ENCODE measurements at places on chromosomes 7 and 10.

GRCh38 chr7:101562531-101563197 is 66.4 kb downstream of the MYL10 start:
- no peak for DNase-seq

DNA sequence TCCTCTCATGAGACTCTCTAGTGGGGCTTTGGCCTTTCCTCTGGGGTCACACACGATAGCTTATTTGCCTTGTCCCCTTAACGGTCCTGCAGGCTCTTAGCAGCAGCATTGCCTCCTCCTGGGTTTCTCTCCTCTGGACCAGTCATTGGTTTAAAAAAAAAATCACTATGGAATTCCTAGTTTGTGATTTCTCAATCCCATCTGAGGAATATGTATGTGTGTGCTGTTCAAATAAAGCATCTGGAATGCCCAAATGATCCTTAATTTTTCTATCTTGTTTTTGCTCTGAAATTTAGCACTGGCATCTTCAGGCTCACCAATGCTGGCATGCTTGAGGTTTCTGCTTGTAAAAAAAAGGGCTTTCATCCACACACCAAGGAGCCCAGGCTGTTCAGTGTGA is 30.5 kb downstream of the ACTA2 start:
- no peak for DNase-seq

GRCh38 chr7:5539013-5539411 is 115.4 kb upstream of the TNRC18 start:
- DNase-seq: no peak

DNA sequence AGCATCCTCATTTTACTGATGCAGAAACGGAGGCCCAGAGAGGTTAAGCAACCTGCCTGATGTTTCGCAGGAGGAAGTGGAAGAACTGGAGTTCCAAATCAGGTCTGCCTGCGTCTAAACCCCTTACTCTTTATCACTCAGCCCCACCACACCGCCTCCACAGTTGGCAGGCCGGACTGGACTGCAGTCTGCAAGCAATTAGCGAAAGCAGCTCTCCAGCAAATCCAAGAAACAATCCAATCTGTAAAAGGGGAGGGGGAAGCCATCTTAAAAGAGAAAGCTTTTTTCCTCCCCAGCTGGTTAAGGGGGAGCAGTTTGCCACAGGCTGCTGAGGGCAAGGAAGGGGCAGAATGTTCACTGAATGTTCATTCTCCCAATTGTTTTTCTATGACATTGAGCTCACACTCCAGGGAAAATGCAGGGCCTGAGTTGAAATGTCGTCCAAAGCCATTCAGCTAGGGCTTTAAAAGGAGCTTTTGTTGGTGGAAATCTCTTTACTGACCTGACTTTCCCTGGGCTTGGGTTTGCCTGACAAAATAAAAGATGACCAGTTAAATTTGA is 350.1 kb downstream of the RNLS start:
- no peak for DNase-seq

GRCh38 chr10:7572391-7572790 is 94.4 kb downstream of the ITIH5 start:
- no peak for DNase-seq

GRCh38 chr10:47299611-47300428 is at the start of gene GDF10:
GDF10 (plus strand) TSS chr10:47300197; CDS start chr10:47300652, 455 bp downstream.
- DNase-seq: no peak

DNA sequence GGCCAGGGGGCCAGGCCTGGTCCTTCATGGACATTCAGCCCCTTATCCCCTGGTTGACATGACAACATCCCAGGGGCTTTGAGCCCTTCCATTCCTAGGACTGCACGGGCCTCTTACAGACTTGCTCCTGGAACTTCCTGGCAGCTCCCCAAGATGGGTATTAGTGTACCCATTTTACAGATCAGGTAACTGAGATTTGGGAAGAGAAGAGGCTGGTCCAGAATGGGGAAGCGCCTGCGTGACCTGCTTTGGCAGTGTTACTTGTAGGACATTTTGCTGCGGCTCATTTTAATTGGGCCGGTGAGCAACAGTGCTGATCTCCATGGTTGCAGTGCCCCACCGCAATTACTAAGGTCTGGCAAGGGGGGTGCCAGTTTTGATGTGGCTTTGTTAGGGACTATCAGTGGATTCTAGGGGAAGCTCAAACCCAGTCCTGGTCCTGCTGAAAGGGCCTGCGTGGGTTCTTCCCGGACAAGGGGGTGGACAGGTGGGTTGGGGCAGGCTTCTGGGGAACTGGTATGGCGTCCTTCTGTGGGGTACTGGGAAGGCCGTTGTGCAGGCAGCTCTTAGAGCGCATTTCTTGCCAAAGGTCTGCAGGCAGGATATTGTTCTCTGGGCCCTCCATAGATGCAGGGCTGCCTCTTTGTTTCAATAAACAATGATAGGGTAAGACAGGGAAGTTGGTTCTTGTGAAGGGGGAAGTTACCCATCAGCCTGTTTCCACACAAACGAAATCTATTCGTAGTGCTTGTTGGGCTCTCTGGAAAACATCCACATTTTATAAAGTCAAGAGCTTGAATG is 137.6 kb downstream of the RGS10 start:
- DNase-seq: no peak

GRCh38 chr10:75208181-75208580 is 2.4 kb upstream of the VDAC2 start:
- DNase-seq: no peak

GRCh38 chr7:51551070-51551469 is 234.5 kb upstream of the COBL start:
- DNase-seq: no peak

GRCh38 chr10:47435081-47435480 is 48.8 kb downstream of the ANXA8 start:
- no peak for DNase-seq

DNA sequence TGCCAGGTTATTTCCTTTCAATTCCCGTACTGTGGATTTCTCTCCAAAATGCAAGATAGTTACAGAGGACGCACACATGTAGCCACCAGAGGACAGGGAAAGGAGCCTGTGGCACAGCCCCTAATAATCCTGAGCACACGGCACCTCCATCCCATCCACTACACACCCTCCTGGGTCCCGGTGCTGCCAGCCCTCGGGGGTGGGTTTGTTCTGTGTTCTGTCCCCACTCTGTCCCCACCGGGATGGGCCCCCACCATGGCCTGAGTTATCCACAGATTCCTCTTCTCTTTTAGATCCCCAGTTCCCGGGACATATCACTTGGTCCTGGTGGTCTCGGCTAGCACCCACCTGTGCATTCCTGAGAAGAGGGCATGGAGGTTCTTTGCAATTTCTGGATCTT is 196.9 kb upstream of the PPP2R2D start:
- DNase-seq: no peak

DNA sequence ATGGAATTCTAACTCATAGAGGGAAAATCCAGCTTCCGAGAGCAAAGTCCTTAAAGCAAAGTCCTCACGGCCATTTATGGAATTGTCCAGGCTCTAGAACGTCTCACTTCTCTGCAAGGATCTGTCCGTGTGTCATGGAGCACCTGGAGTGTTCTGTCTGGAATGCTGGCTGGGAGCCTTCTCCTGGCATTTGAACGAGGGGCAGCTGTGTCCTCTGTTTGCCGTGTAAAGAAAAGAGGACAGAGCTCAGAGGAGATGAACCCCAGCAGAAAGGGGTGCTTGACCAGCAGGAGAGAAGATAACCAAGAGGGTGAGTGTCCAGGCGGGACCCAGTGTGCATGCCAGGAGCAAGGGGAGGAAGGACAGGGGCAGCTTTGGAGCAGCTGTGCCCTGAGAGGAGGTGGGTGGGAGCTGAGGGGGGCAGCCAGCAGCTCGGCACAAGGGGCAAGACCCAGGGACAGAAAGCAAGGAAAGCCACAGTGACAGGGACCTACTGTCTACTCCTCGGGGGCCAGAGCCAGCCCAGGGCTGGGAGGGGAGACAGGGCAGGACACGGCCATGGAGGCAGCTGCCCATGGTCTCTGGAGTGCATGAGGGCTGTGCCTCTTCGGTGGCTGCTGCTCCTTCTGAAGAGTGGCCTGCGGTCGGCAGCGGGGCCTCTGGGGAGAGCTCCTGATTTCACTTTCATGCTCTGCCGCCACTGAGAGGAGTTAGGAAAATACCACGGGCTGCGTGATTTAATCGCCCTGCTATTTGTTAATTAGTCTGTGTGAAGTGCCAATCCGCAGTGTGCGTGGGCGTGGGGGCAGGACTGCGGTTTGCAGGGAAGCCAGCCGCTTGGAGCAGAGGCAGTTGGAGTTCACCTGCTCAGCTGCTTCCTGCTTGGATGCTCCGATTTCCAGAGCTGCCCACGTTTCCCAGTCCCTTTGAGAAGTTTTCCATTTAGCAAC is 149.3 kb upstream of the SHH start:
- no peak for DNase-seq

DNA sequence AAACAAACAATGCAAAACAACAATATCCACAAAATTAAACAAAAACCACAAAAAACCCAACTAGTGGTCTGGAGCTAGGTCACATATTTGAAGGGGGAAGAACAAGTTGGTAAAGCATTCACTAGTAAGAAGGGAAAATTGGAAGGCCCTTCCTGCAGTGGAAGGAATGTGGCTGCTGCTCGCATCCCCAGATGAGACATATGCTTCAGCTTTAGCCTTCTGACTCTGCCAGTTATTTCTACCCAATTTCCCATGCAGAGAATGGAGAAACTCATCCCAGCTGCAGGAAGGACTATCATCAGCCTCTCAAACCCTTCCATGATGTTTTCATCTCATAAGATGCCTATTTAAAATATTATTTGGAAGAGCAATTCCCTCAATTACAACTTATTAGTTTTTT is 176.6 kb downstream of the BMPER start:
- DNase-seq: no peak

DNA sequence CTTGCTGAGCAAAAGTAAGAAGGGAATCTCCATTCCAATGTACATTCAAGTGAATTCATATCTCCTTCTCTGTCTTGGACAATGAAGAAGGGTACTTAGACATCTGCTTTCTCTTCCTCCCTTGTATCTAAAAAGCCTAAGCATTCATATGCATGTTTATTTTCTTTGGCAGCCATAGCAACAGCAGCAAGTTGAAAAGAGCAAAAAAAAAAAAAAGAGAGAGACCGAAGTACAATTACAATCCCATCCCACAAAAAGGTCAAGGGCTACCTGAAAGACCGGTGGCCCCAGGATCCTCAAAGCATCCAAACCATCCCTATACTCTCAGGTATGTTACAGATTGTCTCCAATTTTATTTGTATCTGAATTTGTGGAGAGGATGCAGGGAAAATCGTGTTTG is 4.1 kb downstream of the OR2F1 start:
- no peak for DNase-seq

- no peak for DNase-seq
Observed at GRCh38 chr7:38398725-38399321, 125.4 kb upstream of the TARP start.

GRCh38 chr7:13072014-13072413 is 384.6 kb downstream of the ARL4A start:
- DNase-seq: no peak

- no peak for DNase-seq
Observed at GRCh38 chr7:7693881-7694280, 24.5 kb downstream of the RPA3 start.

GRCh38 chr7:149310113-149310836 is 48.3 kb downstream of the ZNF783 start:
- no peak for DNase-seq

GRCh38 chr7:20896996-20897395 is 110.3 kb upstream of the SP8 start:
- DNase-seq: no peak

- DNase-seq: no peak
Observed at GRCh38 chr7:138887872-138888656, 90.1 kb upstream of the ATP6V0A4 start.
